ENCODE measurements at places on chromosomes 1 and 21. TPM values are rescaled to one million over a fixed set of nuclear protein-coding genes. Genes with fewer than 3 reads are reported as not detected.

MAP3K7CL gene
- 24.6 TPM for total RNA-seq

GRCh38 chr1:76463849-76464248, 389.3 kb downstream of the ST6GALNAC3 start:
- DNase-seq: no peak

ELAVL4 gene
- total RNA-seq: not detected

DNA sequence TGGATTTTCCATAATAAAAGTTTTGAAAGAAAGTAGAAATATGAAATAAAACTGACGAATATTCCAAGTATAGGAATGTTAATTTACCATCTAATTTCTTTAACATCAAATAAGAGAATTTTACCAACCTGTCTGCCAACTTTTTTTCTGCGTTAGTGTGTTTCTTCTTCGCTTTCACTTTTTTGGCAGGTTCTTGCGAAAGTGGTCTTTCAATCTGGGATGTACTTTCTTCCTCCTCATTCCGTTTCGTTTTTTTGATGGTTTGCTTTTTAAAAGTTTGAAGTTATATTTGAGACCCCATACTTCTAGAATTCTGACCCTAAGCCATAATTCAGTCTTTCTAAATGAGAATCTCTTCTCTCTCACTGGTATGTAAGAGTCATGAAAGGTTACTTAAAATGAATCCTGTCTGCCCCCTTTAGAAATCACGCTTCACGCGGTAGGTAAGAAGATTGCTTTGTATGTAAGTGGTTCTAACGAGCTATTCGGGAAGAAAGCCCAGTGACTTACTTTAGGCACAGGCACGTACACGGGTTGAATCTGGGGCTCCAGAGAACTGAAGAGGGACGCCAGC, 580 bp downstream of the RBM34 start:
- no peak for DNase-seq

DNA sequence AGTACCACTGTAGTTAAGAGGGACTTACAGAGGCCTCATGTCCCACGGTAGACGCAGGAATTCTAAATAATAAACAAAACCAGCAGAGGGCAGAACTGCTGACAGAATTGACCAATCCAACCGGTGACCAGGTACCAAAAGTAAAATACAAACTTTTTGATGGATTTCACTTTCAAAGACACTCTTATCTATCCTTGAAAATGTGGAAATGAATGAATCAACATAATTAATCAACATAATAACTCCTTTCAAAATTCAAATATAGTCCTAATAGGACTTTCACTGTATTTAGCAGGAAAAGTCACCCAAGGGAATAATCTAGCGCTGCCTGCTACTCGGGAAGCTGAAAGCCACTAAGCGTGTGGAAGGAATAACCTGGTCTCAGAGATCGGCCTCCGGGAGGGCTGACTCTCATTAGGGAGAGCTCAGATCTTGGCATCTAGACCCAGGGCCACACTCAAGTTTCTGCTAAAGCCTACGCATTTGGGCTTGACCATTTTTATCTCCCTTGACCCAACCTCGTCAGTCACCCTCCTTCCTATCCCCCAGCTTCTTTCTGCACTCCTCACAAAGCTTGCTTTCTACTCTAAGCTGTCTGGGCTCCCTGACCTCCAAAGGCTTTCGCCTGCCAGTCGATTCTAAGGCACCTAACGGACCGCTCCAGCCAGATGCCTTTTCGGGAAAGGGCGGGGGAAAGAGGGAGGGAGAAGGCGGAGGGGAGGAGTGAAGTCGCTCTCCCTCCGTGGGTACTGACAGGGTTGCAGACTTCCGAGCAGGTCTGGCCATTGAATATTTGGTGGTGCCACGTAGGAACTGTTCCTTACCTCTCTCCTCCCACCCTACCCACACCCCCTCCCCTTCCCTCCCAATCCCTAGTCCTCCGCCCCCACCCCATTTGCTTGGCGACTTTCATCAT, 1.6 kb downstream of the COL11A1 start:
- DNase-seq: no peak

GPR25 gene
- total RNA-seq: 1.2 TPM

MYCL gene
- not detected for total RNA-seq

GRCh38 chr21:45091550-45092322, 17.4 kb downstream of the ADARB1 start:
- no peak for DNase-seq

ZFP69B gene
- 2.1 TPM for total RNA-seq

C2CD4D gene
- total RNA-seq: 0.94 TPM

MTOR gene
- 48.2 TPM for total RNA-seq

GRCh38 chr21:42850866-42851391, 28.4 kb downstream of the WDR4 start:
- DNase-seq: no peak

DNA sequence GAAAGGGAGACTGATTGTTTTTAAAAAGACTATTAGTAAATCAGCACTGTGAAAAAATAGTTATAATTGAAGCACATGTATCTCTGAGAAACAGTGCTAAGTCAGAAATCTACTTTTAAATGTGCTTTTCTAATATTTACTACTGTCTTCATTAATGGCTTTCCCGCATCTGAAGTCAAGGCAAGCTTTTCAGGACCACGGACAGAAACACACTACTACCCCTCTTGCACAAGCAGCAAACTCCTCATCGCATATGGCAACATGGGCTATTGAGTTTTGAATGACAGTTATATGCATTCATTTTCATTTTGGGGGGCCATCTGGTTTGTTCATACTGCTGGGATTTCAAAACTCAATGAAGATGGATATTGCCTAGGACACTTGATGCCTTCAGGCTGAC, 433.4 kb upstream of the CAMK1G start:
- DNase-seq: no peak

- no peak for DNase-seq
Measured at GRCh38 chr1:55063577-55063942, 24.2 kb downstream of the PCSK9 start.

DNA sequence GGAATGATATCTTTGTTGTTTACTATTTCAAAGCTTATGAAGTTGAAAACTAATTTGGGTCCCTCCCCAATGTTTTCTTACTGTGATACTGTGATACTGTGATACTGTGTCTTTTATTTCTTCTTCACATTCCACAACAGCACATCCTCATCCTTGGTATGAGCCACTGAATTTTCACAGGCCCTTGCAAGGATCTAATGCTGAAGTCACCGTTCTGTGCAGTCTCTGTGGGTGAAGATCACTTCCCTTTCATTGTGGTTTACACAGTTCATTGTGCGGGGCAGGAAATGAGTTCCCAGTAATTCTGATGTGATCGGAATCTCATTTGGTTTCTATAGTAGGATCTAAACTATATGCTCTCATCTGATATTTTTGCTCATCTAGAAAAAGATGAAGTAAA, 32.1 kb upstream of the PAXBP1 start:
- no peak for DNase-seq

PLPP3 gene
- total RNA-seq: not detected

DNA sequence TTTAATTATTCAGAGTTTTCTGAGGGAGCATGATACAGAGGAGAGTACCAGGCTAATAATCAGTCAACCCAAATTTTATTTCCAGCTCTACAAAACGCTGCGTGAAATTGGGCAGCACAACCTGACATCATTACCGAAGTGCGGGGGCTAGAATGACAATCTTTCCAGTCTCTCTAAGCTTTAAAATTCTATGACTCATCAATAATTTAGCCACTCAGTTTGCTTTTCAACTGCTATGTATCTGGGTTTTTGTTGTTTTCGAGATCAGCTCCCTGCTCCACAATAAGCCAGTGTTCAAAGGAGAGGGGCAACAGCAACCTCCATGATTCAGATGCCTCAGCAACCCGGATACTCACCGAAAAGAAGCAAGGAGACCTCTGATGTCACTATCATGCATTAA, 13.9 kb downstream of the SORT1 start:
- DNase-seq: no peak

GRCh38 chr1:11538886-11539285, 59.9 kb downstream of the DISP3 start:
- no peak for DNase-seq

DNA sequence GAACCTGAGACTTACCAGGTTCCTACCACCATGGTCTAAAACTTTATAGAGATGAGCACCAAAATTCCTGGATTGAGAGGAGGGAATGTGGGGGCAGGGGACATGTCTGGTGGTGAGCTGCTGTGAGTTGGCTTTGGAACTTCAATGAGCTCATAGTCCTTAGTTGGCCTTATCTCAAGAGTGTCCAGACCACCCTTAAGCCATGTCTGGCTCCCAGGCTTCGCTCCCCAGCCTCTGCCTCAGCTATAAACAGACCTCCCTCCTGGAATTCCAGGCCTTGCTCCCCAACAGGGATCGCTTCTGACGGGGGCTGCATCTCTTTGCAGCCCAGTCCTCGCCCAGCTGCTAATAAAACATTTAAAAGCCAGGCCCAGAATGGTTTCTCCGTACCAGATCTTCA, 19.5 kb downstream of the ATF3 start:
- DNase-seq: no peak

CFHR1 gene
- total RNA-seq: not detected

DEDD gene
- total RNA-seq: 40.9 TPM

COL8A2 gene
- not detected for total RNA-seq

DNA sequence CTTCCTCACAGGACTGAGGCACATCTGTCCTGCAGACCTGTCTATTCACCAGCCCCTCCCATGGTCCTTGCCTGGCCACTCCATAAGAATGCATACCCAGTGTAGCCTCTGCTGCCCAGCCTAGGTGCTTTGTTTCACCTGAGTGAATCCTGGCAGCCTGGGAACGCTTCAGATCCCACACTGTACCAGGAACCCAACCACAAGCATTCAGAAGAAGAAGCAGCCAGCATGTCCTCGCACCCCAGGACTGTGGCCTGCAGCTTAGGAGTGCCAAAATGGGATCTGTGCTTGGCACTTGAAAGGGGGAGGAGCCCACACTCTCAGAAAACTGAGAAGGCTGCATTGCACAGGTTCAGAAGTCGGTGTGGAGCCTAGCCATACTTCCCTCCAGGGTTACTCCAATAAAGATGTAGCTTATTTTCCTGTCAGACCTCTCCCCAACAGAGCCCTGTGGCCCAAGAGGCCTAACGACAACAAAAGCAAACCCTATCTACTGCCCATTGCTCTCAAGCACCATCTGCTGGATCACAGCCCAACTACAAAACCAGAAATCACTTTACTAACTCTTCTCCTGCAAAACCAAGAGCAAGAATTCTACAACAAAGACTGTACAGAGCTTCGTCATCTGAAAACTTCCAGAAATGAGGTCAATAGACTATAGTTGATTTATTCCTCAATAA, 923.1 kb upstream of the NEGR1 start:
- DNase-seq: no peak

DNA sequence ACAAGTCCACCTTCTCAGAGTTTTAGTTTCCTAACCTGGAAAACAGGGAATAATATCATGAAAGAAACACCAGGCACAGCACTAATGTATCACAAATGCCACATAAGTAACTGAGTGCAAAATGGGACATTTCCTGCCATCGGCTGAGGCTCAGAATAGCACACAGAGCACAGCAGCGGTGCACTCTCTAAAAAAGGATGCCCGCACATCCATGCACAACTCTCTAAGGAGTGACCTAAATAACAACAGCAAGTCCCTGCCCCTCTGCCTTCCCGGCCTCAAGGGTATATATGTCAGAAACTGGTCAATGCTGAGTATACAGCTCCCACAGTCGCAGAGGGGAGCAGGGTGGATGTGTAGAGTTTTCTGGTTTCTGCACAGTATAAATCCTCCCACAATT, 100.1 kb upstream of the ERG start:
- DNase-seq: no peak

KPRP gene
- total RNA-seq: not detected
